ENCODE measurements at places on chromosomes 1 and 21. TPM values are rescaled to one million over a fixed set of nuclear protein-coding genes. Genes with fewer than 3 reads are reported as not detected.

DNA sequence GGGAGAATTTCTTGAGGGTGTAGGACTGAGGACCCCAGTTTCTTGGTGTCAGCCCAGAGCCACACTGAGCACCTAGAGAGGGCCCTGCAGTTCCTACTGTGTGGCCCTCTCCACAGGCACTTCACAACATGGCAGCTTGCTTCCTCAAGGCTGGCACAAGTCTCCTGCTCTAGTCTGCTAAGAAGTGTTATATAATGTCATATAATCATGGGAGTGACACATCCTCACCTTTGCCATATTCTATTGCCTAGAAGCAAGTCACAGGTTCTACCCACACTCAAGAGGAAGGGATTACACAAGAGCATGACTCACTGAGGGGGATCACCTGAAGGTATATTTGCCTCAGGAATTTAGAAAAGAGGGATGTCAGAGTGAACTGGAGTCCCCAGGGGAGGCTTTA is 5.5 kb upstream of the SNX27 start:
- H3K36me3 ChIP-seq, result no peaks in the 10 kb centered on the region
- no peaks in the 10 kb centered on the region for H3K27me3 ChIP-seq
- H3K4me1 ChIP-seq, result peaks cover 4% of the 10 kb centered on the region
- DNase-seq, result no peak
- no peak overlapping the region for H3K4me3 ChIP-seq

GRCh38 chr1:235913311-235913710 is 46.6 kb upstream of the LYST start:
- no peak overlapping the region for H3K27ac ChIP-seq
- H3K27me3 ChIP-seq, result no peaks in the 10 kb centered on the region
- H3K36me3 ChIP-seq, result no peaks in the 10 kb centered on the region
- peaks cover 23% of the 10 kb centered on the region for H3K4me1 ChIP-seq
- H3K4me3 ChIP-seq, result no peak overlapping the region
- no peak for DNase-seq

GRCh38 chr1:156725683-156726280 is 2.5 kb upstream of the METTL25B start:
- DNase-seq, result peak; percentile 76
- peaks cover 24% of the 10 kb centered on the region for H3K4me1 ChIP-seq
- no peak overlapping the region for H3K27ac ChIP-seq
- H3K4me3 ChIP-seq, result peak overlapping the region; percentile 93
- H3K27me3 ChIP-seq, result no peaks in the 10 kb centered on the region
- peaks cover 17% of the 10 kb centered on the region for H3K36me3 ChIP-seq

DNA sequence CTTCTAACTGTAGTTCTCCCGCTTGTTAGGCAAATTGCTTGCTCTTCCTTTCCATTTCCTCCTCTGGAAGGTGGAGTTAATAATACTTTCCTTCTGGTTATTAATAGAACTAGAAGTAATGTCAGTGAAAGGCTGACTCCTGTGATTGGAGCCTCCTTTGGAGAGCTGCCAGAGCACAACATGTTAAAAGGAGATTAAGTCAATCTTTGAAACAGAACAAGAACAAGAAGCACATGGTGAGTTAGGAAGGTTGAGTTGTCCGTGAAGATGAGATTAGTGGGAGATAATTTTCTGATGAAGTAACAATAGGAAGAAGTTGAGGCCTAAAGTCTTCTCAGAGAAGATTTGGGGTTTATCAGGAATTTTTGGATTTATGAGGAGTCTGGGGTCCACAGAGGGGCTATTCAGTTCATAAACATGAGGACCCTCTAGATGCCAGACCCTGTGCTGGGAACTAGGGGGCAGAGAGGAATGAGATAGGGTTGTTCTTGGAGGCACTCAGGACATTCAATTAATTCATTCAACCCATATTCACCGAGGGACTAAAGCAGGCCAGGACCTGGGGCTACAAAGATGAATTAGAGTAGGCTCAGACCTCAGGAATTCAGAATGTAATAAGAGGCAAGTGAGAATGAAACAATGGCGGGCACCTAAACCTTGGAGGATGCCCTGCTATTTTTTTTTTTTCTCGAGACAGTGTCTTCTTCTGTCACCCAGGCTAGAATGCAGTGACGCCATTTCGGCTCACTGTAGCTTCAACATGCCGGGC is 40.7 kb upstream of the DHCR24 start:
- no peak overlapping the region for H3K4me3 ChIP-seq
- H3K27me3 ChIP-seq, result no peaks in the 10 kb centered on the region
- H3K4me1 ChIP-seq, result peaks cover 4% of the 10 kb centered on the region
- H3K27ac ChIP-seq, result no peak overlapping the region
- DNase-seq, result peak; percentile 52

The SORT1 gene
- 37.5 TPM for total RNA-seq

All from fibroblast of lung (primary cell).